Nephron progenitor cell (in vitro differentiated cells): ENCODE measurements at places on chromosomes 6 and 20.

DNA sequence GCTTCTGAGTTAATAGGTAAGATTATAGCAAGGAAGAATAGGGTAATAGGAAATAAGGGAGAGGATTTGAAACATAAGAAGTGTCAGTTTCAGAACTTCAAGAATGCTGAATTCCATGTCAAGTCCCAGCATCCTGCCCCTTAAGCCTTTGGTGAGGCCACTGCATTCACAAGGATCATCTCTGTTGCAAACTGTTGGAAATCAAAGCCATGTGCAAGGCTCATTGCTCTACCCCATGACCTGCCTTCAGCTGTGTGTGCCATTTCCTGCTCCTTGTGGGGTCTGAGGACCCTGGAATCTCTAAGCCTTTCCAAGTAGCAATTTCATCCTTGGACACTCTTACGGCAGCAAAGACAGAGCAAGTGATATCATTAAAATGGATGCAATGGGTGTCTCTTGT lies 203.0 kb downstream of the CDC5L start:
- no peak for DNase-seq

DNA sequence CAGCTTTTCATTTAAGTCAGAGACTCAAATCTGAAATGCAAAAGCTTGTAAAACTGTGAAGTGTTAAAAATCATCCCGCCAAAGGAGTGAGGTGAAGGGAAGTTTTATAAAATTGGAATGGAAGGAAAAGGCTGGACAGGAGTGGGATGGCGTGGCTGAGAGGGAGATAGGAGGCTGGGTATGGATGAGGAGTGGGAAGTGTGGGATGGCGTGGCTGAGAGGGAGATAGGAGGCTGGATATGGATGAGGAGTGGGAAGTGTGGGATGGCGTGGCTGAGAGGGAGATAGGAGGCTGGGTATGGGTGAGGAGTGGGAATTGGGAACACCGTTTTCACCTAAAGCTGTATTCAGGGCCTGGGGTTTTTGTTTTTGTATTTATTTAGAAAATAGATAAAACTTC lies 59.4 kb upstream of the NKX2-2 start:
- DNase-seq: no peak

DNA sequence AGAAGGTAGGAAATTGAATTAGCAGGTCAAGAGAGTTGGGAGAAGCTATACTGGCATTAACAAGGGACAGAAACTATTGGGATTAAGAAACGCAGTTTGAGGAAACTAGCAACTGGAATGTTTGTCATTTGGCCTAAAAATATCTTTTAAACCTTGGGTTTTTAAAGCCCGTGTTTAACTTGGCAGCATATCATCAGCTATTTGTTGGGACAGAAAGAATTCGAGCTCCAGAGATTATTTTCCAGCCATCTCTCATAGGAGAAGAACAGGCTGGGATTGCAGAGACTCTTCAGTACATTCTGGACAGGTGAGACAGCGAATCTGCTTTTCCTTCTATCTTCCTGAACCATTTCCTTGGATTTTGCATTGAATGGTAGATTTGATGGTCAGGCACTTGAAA lies 17.8 kb downstream of the ACTR5 start:
- no peak for DNase-seq

DNA sequence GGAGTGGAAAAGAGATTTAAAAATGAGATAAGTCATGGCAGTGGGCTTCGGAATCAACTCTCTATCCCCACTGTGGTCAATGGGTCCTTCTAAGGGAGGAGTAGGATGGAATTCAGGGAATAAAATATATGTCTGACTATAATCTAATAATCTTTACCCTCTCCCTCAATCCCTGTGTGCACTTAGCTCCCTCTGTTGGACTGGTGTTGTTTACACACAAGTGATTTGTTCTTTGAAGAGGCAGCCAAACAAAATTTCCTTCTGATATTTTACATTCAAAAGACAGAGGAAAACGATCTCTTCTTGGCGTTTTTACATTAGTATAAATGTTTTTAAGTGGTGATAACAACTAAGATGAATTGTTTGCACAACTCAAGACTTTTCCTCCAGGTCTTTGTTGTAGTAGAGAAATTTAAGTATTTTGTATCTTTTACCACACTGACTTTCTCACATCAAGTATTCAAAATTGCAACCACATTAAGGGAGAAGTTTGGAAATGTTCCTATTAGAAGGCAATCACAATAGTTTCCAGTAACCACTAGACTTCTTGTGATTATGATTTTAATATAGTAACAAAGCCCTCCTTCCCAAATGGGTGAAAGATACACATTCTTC lies 317.8 kb downstream of the CENPW start:
- no peak for DNase-seq

DNA sequence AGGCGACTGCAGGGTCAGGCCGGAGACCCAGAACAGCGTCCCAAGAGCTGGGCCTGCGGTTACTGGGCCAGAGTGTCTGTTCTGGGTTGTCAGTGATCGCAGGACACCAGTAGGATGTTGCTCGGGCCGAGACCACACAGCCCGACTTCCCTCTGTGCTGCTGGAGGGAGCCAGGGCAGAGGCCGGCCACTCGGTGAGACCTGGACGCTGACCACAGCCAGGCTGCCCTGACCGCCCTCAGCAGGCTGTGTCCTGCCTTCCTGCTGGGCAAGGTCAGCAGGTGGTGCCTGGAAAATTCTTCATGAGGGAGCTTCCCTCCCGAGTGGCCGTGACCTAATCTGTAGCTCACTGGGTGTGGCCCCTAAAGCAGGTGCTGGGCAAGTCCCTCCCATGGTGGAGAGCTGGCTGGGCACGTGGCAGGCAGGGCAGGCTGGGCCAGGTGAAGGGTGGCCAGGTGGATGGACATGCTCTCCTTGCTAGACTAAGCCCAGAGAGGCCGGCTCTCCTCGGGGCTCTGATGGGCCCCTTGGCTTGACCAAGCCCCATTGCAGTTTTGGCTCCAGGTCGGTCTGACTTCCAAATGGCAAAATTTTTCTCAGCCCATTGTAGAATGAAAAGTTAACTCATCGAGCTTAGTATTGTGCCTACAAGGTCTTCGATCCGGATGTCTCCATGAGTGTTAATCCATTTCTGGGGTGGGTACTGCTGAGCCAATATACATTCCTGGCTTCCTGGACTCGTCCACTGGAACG lies 1.9 kb downstream of the SLCO4A1 start:
- DNase-seq: no peak

- DNase-seq: no peak
Measured at GRCh38 chr6:27081931-27082330, 165.6 kb upstream of the PRSS16 start.

GRCh38 chr20:47927385-47927851 lies 142.1 kb upstream of the SULF2 start:
- DNase-seq: no peak

DNA sequence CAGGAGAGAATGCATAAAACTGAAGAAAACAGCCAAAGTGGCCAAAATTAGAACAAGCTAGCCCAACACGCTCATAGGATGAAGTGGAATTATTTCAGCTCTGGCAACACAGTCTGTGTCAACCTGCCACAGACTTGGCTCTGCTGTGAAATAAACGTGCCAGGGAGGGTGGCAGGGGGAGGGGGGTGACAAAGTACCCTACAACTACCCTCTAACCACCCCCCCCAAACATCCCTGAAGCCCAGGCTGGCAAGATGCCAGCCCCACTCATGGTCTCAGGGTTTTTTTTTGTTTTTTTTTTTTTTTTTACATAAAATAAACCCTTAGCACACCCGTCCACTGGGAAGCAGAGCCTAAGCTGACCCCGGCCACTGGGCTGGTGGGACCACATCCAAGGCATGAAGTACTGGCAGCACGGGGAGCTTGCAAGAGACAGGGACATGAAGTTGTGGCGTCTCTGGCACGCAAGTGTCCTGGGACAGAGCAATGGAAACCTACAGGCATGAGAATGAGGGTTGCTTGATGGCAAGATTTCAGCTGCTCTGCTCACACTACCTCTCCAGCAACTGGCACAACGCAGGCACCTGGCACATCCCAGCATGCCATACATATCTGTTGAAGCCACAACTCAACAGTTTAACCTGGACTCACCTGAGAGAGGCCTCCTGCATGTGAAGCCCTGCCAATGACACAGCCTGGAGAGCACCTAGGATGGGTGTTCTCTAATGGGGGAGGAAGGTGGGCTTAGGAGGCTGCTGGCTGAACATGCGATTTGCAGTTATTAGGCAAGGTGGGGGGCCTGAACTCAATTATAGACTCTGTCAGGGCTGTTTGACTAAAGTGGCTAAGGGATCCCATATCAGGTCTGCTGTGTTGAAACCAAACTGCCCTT lies 76.4 kb downstream of the TRAM2 start:
- DNase-seq: no peak

- DNase-seq: no peak
Measured at GRCh38 chr20:18904624-18905023, 91.0 kb downstream of the SCP2D1 start.

DNA sequence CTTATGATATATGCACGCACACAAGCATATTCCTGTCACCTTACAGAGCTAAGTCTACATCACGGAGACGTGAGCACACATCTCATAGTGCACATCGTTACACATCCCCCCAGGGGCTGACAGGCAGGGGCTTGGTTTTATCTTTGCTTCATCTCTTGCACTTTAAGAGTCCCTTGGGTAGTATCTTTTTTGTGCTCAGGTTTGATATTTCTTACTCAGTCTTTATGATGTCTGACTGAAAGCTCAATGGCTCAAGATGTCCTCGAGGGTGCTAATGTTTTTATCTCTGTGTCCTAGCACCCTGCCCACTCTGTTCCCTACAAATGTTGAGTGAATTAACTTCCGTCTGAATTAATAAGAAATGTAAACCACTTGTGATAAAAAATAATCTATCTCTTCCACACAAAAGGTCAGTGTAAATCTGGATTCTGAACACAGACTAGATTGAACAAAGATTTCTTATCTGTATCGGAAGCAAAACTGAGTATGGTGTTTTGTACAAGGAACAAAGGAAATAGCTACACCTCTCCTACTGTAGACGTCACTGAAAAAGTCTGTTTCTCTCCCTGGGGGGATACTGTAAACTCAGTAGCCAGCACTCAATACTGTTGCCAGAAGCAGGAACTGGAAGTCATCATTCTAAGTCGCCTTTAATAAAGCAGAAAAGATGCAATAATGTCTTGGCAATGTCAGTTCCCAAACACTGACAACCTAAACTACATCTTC lies 195.1 kb downstream of the PRKN start:
- DNase-seq: no peak

DNA sequence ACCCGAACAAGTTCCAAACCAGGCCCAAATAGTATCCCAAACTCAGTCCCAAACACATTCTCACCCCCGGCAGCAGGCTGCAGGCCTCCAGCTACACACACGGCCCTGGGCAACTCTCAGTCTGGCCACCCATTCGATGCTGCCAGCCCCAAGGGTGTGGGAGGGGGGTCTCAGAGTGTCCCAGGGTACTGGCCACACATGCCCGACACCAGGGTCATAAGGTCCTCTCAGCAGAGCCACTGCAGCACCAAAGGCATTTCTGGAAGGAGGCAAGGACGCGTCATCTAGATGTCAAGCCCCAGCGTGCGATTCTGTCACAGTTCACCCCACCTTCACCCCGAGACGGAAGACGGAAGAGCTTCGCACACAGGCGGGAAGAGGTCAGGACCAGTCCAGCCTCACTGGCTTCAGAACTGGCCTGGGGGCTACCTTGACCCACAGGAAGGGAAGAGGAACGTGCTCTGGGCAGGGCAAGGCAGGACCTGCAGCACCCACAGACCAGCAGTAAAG lies 9.5 kb downstream of the MYL9 start:
- no peak for DNase-seq

- no peak for DNase-seq
Measured at GRCh38 chr20:38132156-38132909, 32.7 kb downstream of the TGM2 start.

DNA sequence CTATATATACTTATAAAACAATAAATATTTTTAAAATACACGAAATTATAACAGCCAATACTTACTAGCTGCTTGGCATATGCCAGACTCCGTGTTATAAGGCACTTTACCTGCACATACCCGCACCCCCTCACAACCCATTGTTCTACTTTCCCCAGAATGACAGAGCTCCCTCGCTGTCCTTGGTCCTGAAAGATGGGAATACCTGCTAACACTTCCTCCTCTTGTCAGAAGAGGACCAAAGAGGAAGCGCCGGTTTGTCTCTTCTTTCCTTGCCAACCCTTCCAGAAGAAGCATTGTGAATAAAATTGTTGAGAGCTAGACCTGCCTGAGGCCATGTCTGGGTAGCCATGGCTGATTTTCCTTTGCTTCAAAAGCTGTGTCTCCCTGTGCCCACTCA lies 149.3 kb downstream of the PTPRT start:
- peak; percentile 76 for DNase-seq

- no peak for DNase-seq
Measured at GRCh38 chr6:125834348-125834747, 43.6 kb downstream of the NCOA7 start.

DNA sequence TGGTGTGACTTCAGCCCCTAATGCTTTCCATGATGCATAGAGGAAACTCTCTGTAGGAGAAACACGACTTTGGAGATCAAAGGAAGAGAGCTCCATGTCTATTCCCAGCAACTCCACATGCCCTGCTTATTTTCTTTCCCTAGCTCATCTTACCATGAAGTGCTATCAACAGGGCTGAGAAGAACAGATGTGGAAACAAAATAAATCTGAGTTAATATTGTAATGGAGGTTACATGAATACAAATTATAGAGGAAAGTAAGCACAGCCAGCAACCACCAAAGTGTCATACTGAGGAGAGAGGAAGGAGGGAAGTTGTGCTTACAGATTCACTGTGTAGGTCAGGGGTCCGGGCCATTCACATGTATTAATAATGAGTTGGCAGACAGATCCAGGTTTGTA lies 157.5 kb downstream of the RFPL4B start:
- DNase-seq: peak; percentile 2

- DNase-seq: no peak
Measured at GRCh38 chr20:59825944-59826759, 107.3 kb downstream of the SYCP2 start.

GRCh38 chr6:25136854-25137253 lies 142.3 kb upstream of the CARMIL1 start:
- DNase-seq: no peak

DNA sequence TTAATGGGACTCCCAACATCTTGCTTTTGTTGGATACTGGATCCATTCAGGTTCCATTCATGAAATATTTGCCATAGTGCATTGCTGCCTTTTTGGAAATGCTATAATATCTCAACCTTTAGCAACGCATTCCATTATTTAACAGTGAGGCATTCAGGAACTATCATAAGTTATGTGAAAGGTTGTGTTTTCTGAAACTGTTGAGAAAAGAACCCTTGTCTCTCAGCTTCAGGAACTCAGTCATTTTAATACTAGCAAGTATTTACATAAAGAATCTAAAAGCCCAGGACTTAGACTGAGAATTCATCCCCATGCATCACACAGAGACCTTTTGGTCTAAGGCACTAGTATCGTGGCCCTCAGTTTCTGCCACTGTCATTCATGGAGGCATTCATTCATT lies 24.9 kb upstream of the SASH1 start:
- DNase-seq: no peak

GRCh38 chr6:26613689-26614683 lies 17.2 kb downstream of the ABT1 start:
- peak; percentile 57 for DNase-seq
